ENCODE measurements at places on chromosomes 5 and 9. TPM values are rescaled to one million over a fixed set of nuclear protein-coding genes. Genes with fewer than 3 reads are reported as not detected.

Gene PTGER4
- total RNA-seq = not detected

Gene ANXA1
- 435 TPM for total RNA-seq

Gene ZNF354C
- total RNA-seq = 5.0 TPM

Gene S100Z
- total RNA-seq = not detected

Gene PPP1R2B
- under 0.01 TPM for total RNA-seq

Gene DIPK1B
- 21.4 TPM for total RNA-seq

Gene DBH
- total RNA-seq = not detected

Gene PRRT1B
- total RNA-seq = not detected

Gene CTNNAL1
- 58.5 TPM for total RNA-seq

Gene ACTL7A
- not detected for total RNA-seq

Gene SURF2
- 21.4 TPM for total RNA-seq

Gene CCL19
- total RNA-seq = not detected

Gene FOXD4L5
- total RNA-seq = under 0.01 TPM

Gene IL3
- total RNA-seq = not detected

Gene PRDM9
- total RNA-seq = not detected

Gene ANXA2R
- 0.36 TPM for total RNA-seq

Gene TPM2
- total RNA-seq = 4.5 TPM

Gene DPYSL3
- 15.9 TPM for total RNA-seq

Gene PRUNE2
- 193 TPM for total RNA-seq

Gene PCDH1
- 0.73 TPM for total RNA-seq

Gene ENTREP1
- total RNA-seq = 5.9 TPM

Gene ROR2
- total RNA-seq = not detected

Gene LCN6
- total RNA-seq = not detected

Gene MRPS30
- total RNA-seq = 123 TPM

Gene GABRG2
- not detected for total RNA-seq

Gene ADAMTS16
- total RNA-seq = under 0.01 TPM

Gene RNF208
- not detected for total RNA-seq

Gene EIF4EBP3
- total RNA-seq = 3.2 TPM

Gene PCDHB10
- total RNA-seq = not detected

Gene C5orf52
- not detected for total RNA-seq

Gene S1PR3
- total RNA-seq = 1.9 TPM

Gene SV2C
- total RNA-seq = under 0.01 TPM

Gene SVEP1
- under 0.01 TPM for total RNA-seq

Gene TYRP1
- total RNA-seq = 6,402 TPM

Gene CKMT2
- total RNA-seq = 1.1 TPM

Gene CARD6
- 5.3 TPM for total RNA-seq

Gene CDKN2A
- 11.7 TPM for total RNA-seq
